ENCODE measurements at places on chromosomes 7 and 10.

GRCh38 chr7:36473454-36474282 lies 84.0 kb downstream of the ANLN start:
- ATAC-seq = peak; percentile 37

- no peak for ATAC-seq
Observed at GRCh38 chr10:89022734-89023133, 32.1 kb downstream of the FAS start.

- no peak for ATAC-seq
Observed at GRCh38 chr10:50044941-50045664, 22.7 kb upstream of the WASHC2A start.

GRCh38 chr7:124497176-124497575 lies 268.4 kb downstream of the GPR37 start:
- no peak for ATAC-seq

GRCh38 chr10:8424555-8425211 lies 370.2 kb downstream of the GATA3 start:
- no peak for ATAC-seq

GRCh38 chr10:125756853-125757487 lies 18.7 kb downstream of the MMP21 start:
- ATAC-seq = no peak

DNA sequence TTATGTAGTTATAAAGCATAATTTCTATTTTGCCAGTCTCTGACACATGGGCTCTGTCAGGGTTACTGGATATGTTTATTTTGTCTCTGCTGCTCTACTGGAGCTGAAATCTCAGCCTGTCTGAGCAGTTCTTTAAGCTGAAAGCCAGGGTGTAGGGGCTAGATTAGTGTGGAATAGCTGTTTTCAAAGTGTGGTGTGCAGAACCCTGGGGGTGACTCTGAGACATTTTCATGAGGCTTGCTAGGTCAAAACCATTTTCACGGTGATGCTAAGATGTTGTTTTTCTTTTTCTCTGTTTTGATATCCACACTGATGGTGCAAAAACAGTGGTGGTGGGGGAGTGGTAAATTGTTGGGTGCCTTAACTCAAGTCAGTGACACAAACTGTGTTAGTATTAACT lies 45.5 kb downstream of the CREM start:
- no peak for ATAC-seq

DNA sequence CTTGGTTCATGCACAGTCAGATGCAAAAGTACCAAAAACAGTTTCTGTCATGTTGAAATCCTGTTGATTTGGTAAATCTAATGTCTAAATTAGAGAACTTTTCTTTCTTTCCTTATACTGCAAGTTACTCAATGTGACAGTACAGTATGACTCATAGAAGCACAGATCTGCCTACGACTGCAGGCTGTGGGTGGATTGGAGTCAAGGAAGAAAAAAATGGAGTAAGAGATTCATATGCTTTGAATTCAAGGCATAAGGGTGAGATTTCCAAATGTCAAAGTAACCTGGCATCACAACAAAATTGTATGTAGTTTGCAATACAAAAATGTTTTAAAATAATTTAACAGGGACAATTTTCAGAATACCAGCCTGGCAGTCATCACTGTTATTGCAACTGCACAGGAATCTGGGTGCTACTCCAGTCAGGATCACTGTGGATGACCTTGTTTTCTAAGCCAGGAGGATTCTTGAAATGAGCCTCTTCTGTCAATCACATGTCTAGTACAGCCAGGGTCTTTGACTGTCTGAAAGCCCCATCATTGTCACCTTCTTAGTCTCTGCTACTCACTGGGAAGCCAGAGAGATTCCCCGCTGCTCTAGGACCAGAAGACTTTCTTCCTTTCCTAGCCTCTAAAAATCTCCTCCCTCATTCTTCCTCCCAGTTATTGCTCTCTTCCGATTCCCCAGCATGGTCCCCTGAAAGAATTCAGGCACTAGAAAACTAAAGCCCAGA lies 83.6 kb downstream of the CD36 start:
- no peak for ATAC-seq

- ATAC-seq = no peak
Observed at GRCh38 chr10:49602380-49603023, 7.6 kb upstream of the SLC18A3 start.

- no peak for ATAC-seq
Observed at GRCh38 chr10:44944354-44944753, 15.2 kb upstream of the RASSF4 start.

- no peak for ATAC-seq
Observed at GRCh38 chr7:5470816-5471215, 47.2 kb upstream of the TNRC18 start.

- no peak for ATAC-seq
Observed at GRCh38 chr10:92327445-92328433, 36.8 kb downstream of the MARCHF5 start.

GRCh38 chr7:157916946-157917640 lies 580.3 kb downstream of the DNAJB6 start:
- no peak for ATAC-seq

GRCh38 chr10:71388583-71389310 lies 8.0 kb upstream of the CDH23 start:
- ATAC-seq = no peak

DNA sequence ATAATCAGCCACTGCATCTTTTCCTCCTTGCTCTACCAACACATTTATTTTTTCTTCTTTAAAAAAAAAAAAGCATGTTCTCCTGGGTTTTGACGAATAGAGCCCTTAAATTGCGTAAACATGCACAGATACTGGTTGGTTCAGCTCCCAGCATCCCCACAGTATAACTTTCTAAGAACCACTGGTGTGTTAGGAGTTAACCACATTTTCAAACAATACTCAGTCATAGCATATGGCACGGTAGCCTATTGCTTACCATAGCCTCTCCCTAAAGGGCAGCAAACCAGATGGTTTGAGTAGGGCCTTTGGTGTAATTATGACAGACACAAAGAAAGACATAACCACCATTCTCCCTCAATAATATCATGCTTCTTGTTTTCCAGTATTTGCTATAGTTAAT lies 145.0 kb downstream of the LRRC4 start:
- no peak for ATAC-seq

DNA sequence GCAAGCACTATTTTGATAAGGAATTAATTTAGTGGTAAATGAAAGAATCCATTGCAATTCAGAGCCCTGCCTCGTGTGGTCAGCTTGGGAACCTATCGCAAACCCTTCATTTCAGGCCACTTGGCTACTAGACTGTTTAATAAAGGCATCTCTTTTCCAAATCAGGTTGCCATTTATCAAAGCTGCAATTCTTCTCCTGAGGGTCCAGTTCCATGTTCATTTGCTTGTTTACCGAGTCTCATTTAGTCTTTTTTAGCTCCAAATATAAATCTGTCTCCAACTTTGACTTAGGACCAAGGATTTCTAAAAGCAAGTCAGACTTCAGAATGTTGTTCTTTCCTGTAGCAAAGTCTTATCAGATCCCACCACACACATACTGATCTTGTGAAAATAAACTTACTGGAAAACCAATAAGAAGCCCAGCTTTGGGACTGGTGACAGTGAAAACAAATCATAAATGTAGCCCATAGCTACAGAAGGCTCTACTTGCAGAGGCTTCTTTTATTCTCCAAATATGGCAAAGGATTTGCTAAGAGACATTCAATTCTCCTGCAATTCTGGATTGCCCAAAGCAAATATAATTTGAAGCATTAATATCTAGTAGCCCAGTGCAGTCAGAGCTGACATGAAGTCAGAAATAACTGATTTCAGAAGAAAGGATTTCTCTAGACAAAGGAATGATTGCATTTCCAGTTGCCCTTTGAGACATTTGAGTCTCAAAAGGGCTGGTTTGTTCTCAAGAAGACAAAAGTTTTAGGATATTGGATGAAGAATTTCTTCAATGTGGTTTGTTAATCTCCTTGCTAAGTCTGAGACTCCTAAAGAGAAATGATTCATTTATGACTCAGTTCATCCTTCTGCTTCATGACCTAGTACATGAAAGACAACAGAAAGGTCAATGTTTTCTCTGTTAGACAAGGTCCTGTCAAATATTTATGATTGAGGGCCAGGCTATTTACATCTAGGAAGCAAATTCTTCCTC lies 28.0 kb downstream of the PPP1R3C start:
- ATAC-seq = no peak

GRCh38 chr7:140447841-140448240 lies 31.5 kb downstream of the MKRN1 start:
- ATAC-seq = no peak

- ATAC-seq = no peak
Observed at GRCh38 chr7:156735851-156736250, 95.3 kb downstream of the RNF32 start.

DNA sequence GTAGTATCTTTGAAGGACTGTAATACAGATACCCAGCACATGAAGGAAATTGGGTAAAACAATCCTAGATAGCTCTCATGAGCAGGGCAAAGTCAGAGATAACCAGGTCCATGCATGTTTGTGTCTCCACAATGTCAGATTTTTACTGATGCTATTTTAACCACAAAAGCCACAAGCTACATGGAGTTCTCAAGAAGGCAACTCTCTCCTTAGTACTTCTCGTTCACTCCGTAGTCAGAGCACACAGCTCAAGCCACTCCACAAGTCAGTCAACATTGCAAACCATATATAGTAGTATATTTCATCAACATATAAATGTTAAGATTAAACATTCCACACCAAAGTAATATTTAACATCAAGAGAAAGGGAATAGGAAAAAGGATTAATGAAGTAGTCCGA lies 98.0 kb upstream of the PIK3CG start:
- no peak for ATAC-seq

DNA sequence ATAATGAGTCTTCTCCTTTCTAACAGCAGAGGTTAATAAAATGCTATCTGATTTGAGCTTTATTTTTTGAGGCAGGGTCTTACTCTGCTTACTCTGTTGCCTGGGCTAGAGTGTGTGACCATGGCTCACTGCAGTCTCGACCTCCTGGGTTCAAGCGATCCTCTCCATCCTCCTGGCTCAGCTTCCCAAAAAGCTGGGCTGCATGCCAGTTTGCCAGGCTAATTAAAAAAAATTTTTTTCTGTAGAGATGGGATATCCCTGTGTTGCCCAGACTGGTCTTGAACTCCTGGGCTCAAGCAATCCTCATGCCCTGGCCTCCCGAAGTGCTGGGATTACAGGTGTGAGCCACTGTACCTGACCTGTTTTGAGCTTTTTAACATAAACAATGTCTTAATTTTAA lies 56.7 kb downstream of the SCD start:
- ATAC-seq = no peak

DNA sequence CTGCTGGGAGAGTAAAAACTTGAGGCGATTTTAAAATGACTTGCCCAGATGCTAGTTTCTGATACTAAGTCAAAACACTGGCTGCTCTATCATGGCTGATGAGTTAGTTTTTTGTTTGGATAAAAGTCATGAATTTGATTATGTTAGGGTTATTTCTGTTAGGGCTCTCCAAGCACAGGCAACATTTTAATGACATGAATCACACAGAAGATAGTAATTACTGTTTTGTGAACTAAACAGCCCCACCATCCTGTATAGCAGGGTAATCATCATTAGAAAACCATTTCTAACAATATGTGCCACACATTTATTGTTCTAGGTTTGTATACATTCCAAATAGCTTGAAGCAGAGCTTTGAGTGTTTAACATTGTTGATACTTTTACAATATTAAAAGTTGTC lies 750.3 kb downstream of the ANKRD7 start:
- no peak for ATAC-seq

DNA sequence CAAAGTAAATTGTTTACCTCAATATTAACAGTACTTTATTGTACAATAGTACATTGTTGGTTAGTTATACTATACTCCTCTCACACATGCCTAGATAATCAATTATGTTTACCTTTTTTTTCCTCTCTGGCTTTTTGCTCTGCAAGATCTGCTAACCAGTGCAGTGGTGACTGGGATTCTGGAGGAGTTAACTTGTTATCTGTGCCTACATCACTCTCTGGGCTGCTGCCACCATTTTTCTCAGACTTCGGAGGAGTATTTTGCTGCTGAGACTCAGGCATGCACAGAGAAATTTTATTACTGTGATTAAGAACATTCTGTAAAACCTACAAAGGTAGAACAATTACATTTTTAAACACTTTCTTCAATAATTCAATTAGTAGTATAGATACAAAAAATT lies 59.7 kb downstream of the NRBF2 start:
- ATAC-seq = no peak

GRCh38 chr7:141641876-141642275 lies 60.1 kb downstream of the DENND11 start:
- ATAC-seq = no peak

GRCh38 chr7:144531181-144531580 lies 127.7 kb upstream of the NOBOX start:
- no peak for ATAC-seq

GRCh38 chr7:19747740-19748339 lies 25.6 kb downstream of the TMEM196 start:
- ATAC-seq = no peak

GRCh38 chr10:43846187-43846680 lies 197.6 kb upstream of the ZNF32 start:
- no peak for ATAC-seq

DNA sequence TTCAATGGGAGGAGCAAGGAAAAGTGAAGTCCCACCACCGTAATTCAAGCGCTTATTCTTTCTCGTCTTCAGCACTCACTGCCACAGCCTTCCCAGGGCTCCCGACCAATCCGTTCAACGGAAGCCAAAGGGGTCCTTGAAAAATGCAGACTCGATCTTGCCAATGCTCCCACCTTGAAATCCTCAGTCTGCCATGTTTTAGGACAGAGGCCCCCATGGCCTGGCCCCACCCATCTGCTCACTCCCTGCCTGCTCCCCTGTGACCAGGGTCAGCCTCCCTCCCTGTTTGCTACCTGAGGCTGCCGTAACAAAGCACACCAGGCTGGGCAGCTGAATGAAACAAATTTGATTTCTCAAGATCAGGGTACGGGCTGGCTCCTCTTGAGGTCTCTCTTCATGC lies 3.0 kb upstream of the DNAAF5 start:
- no peak for ATAC-seq

GRCh38 chr7:20408467-20408826 lies 77.7 kb downstream of the ITGB8 start:
- ATAC-seq = no peak

DNA sequence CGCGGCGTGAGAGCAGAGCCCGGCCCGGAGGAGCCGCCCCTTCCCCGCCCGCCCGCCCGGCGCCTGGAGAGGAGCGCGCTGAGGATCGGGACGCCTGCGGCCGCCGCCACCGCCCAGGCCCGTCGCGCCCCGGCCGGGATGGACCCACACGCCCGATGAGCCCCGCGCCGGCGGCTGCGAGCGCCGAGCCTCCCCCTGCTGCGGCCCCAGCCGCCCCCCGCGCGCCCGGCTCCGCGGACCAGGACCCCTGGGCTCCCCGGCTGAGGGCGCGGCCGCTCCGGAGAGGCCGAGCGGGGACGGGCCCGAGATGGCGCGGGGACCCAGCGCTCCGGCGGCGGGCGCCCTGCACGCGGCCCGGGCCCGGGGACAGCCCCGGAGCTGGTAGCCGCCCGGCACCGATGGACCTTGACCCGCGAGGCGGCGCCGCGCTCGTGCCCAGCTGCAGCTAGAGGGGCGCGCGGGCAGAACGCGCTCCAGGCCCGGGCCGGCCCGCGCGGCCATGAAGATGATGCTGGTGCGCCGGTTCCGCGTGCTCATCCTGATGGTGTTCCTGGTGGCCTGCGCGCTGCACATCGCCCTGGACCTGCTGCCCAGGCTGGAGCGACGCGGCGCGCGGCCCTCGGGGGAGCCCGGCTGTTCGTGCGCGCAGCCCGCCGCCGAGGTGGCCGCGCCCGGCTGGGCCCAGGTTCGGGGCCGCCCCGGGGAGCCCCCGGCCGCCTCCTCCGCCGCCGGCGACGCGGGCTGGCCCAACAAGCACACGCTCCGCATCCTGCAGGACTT lies 520 bp downstream of the FAM20C start:
- no peak for ATAC-seq
